DMS79 (cell line): ENCODE measurements at places on chromosomes 1 and 21.
A peak's percentile ranks its signal among the peaks of the same experiment; 100 is the strongest.

GRCh38 chr1:180415985-180416633, 86.3 kb downstream of the ACBD6 start:
- peak; percentile 15 for DNase-seq

GRCh38 chr1:8373581-8374241, 55.8 kb downstream of the SLC45A1 start:
- DNase-seq, result peak; percentile 99

DNA sequence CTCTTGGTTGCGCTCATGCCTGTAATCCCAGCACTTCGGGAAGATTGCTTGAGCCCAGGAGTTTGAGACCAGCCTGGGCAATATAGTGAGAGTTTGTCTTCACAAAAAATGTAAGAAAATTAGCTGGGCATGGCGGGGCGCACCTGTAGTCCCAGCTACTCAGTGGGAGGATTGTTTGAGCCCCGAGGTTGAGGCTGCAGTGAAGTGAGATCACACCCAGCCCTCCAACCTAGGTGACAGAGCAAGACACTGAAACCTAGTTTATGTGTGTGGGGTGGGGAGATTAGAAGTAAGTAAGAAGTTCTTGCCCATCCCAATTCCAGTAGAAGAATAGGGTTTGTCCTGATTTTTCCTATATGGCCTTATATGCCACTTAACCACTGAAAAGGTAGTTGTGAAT, 2.0 kb downstream of the RPL5 start:
- DNase-seq, result no peak

DNA sequence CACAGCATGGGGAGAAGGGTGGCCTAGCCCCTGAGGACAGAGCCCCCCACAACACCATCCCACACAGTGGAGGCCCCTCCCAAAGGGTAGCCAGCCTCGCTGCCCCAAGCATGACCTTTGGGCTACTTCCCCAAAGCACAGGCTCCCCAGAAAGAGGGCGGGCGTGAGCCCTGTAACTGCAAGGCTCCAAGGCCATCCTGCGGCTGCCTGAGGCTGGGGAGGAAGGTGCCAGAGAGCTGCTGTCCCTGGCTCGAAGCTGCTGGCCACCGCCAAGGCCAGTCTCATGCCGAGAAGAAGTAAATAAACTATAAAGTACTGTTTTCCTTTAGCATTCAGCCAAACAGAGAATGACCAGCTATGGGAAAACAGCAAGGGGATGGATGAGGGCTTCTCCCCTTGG, 27.5 kb downstream of the UBASH3A start:
- no peak for DNase-seq

- DNase-seq, result no peak
Observed at GRCh38 chr21:21230672-21231071, 232.5 kb downstream of the NCAM2 start.

DNA sequence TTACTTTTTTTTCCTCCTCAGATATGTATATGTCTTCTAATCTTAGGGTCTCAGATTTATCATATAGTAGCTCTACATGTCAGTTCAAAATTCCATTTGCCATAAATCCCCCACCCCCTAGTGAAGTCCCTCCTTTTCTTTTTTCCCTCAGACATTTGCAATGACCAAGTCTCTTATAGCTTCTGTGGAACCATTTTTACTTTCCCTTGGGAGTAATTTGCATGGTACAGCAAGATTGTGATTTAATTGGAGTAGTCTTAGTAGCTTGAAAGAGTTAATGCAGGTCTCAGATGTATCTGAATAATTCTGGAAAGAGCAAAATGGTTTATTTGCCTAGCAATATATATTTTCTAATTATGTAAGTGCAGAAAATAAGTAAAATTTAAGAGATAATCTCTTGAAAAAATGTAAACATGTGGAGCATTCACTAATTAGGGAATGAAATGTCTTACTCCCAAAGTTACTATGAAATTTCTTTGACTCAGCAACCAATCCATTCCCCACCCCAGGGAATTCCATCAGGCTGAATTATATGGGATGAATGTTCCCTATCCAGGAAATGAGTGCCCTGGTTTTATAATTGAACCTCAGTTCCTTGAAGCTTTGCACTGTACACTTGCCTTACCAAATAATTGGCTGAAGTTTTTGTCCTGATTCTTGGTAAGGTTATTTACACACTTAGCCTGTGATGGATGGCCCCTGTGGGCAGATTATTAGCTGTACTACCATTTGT, 267.0 kb downstream of the DNM3 start:
- no peak for DNase-seq

GRCh38 chr21:33969581-33969980, 54.0 kb upstream of the ATP5PO start:
- no peak for DNase-seq

GRCh38 chr1:184768467-184768866, 13.8 kb upstream of the EDEM3 start:
- DNase-seq, result no peak

DNA sequence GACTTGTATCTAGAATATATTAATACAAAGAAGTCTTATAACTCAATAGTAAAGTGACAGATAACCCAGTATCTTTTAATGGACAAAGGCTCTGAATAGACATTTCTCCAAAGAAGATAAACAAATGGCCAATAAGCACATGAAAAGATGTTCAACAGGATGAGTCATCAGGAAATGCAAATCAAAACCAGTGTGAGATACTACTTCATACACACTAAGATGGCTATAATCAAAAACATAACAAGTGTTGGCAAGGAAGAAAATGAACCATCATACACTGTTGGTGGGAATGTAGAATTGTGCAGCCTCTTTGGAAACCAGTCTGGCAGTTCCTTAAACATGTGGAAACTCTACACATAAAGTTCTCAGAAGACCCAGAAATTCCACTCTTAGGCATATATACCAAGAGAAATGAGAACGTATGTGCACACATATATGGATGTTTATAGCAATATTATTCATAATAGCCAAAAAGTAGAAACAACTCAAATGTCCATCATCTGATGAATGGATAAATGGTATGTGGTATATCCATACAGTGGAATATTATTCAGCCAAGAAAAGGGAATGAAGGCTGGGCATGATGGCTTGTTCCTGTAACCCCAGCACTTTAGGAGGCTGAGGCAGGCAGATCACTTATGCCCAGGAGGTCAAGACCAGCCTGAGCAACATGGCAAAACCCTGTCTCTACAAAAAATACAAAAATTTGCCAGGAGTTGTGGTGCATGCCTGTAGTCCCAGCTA, 9.9 kb upstream of the MPL start:
- DNase-seq, result no peak

GRCh38 chr1:35568975-35569395, 4.1 kb upstream of the TFAP2E start:
- DNase-seq, result peak; percentile 16

DNA sequence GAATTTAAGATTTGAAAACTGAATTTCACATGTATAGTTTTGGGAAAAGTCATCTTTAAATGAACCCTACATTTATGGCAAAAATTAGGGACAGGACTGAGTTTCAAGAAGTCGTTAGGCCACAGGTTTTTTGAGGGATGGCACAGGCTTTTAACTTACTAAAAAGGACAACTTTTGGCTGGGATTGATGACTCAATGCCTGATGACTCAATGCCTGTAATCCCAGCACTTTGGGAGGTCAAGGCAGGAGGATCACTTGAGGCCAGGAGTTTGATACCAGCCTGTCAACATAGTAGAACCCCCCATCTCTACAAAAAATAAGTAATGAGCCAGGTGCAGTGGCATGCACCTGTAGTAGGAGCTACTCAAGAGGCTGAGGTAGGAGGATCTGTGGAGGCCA, 15.9 kb downstream of the UCK2 start:
- DNase-seq, result no peak

- DNase-seq, result no peak
Observed at GRCh38 chr1:145908653-145909052, 1.2 kb downstream of the ITGA10 start.

DNA sequence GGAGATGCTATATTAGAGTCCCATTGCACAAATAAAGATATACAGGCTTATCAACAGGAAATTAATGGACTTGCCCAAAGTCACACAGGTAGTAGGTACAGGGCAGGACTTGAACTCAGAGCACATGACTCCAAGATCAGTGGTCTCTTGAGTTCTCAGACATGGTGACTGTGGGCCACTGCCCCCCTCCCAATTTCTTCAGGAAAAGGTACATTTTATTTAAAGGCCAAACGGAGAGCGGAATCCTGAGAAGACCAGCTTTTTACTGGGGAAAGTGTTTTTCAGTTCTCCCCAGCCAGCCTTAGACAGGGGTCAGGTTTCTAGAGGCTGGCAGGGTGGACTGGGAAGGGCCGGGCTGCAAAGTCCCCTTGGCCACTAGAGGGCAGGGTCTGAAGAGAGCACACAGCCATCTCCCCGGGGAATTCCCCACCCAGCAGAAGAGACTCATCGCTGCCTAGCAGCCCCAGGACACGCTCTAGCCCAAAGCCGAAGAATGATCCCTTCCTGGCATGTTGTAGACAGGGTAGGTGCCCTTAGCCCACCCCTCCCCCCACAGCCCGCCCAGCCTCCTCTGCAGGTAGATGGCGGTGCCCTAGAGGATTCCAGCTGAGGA, 29.7 kb downstream of the ACP6 start:
- DNase-seq, result peak; percentile 4

DNA sequence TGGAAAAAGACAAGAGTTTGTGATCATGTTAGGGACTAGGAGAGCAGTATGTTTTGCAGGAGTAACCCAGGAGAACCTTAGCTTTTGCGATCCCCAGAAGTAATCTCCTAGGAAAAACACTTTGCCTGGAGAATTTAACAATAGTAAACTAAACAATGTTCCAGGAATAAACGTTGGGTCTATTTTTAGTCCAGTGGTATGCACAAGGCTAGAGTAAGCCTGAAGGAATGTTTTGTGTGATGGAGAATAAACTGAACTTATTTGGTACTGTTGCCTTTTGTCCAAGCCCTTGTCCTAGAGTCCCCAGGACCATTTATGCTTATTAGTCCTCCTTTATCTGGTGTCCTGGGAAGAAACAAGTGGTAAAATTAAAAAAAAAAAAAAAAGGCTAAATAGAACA, 28.7 kb upstream of the RGS5 start:
- DNase-seq, result no peak

DNA sequence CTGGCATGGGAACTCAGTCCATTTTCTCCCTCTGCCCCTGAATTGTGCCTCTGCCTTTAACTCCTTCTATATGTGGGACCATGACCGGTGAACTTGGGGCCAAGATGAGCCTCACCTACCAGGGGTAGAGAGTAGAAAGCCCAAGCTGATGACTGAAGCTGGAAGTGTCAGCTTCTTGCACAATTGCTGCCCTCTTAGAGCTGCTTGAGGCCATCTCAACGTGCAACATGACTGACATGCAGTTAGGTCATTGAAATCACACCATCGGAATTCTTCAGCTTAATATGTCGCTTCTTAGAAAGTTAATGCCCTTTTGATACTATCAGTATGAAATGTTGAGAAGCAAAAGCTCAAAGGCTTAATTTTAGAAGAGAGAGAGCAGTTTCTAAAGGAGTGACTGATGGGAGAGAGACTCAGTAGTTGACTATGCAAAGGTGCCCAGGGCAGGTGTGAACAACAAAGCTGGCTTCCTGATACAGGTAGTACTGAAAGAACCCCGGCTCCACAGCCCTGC, 89.4 kb upstream of the UBE2U start:
- no peak for DNase-seq

- no peak for DNase-seq
Observed at GRCh38 chr1:84083307-84083706, 60.8 kb upstream of the PRKACB start.

DNA sequence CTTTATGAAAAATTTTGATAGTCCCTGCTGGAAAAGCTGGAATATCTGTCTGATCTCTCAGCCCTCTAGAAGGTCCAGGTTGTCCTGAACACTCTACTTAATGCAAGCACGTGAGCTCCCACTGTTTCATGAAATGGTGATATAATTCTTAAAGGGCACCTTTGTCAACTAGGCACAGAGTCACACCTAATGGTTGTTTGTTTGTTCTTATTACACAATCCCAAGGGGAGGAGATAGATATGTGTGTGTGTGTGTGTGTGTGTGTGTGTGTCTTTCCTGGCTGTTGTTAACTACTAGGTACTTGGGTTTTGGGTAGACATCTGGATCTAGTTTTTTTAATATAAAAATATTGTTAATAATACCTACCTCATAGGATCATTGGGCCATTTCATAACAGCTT, 63.9 kb downstream of the GRIK1 start:
- DNase-seq, result no peak

DNA sequence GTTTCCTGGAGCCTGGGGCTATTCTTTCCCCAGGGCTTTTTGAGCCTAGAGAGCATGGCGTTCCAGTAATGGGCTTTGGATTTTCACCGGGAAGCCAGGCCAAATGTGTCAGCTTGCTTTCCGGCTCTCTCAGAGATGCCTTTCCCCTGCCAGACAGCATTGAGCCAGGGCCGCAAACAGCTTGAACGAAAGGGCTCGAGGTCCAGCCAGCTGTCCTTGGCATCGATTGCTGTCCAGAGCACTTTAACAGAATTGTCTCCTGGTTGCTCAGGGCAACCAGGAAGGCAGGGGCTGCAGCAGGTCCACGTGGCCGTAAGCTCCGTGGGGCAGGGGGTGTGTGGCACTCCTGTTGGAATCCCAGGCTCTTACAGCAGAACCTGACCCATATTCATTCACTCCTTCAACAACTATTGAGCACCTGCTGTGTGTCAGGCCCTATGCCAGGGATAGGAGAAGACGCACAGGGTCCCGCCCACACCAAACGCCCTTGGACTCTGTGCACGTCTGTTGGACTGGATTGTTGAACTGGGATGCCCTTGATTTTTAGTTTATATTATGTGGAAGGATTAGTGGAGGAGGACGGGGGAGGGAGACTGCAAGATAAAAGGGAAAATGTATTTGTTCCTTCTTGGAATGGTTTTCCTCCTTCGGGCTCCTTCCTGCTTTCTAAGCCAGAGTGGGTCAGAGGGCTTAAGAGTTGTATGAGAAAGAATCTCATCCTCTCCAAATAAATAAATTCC, 38.7 kb upstream of the EFHD2 start:
- DNase-seq, result no peak

GRCh38 chr1:202023001-202023433, 12.6 kb downstream of the ELF3 start:
- DNase-seq, result peak; percentile 42

DNA sequence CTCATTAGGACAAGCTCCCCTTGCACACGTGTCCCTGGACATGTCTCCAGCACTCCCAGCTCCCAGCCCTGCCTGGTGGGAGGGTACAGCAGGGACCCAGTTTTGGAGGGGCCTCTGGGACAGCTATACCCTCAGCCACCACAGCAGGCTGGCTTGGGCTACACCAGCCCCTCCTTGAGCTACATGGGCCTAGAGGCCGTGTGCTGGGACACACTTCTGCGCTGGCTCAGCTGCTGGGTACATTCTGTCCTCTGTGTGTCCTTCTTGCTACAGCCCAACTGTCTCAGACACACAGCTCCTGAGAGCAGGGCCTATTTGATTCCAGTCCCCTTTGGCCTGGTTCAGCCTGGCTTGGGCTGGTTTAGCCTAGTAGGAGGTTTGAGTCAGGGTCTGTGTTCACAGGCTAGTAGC, 26.7 kb downstream of the DMAP1 start:
- DNase-seq, result no peak
